ENCODE measurements at places on chromosomes 13 and 19. TPM values are rescaled to one million over a fixed set of nuclear protein-coding genes. Genes with fewer than 3 reads are reported as not detected.

GRCh38 chr13:26494571-26495195 lies 62.8 kb upstream of the WASF3 start:
- H3K4me1 ChIP-seq: peaks cover 1% of the 10 kb centered on the region
- no peak overlapping the region for H3K4me3 ChIP-seq
- DNase-seq: no peak
- no peaks in the 10 kb centered on the region for H3K36me3 ChIP-seq
- H3K27me3 ChIP-seq: peaks cover 4% of the 10 kb centered on the region

- no peak overlapping the region for H3K27ac ChIP-seq
- H3K36me3 ChIP-seq: peaks cover 8% of the 10 kb centered on the region
- DNase-seq: no peak
Measured at GRCh38 chr19:18672044-18672451, 11.4 kb upstream of the CRTC1 start.

- no peaks in the 10 kb centered on the region for H3K27me3 ChIP-seq
- no peak overlapping the region for H3K27ac ChIP-seq
- DNase-seq: no peak
- H3K4me3 ChIP-seq: no peak overlapping the region
- H3K4me1 ChIP-seq: no peaks in the 10 kb centered on the region
Measured at GRCh38 chr13:73158851-73159250, 100.0 kb downstream of the KLF5 start.

DNA sequence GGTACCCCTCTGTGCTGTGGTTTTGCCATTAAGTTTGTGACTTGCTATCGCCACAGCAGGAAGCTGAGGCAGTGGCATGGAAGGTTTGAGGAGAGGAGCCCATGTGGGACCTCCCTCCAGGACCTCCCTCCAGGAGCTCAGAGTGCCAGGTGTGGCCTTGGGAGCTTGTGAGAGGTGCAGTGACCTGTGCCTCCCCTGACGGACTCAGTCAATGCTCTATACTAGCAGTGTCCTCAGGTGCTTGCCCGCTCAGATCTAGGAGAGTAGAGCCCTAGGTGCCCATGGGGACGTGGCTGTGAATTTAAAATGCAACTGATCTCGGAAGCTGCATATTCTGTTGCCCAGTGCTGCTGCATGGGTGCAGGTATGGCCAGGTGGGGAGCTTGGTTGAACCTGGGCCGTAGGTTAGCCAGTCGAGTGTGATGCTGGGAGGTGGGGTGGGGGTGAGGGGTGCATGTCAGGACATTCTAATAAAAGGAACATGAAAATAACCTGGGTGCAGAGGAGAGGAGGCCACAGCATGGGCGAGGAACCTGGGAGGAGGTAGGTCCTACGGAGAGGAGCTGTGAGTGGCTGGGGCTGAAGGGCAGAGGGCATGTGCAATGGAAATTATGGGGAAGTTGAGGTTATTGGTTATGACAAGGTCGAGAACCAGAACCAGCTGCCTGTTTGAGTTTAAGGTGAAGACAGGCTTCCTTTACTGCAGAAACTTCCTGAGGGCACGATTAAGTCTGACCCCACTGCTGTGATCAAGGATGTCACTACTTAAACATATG lies 41.6 kb downstream of the TEX29 start:
- H3K4me1 ChIP-seq: no peaks in the 10 kb centered on the region
- no peaks in the 10 kb centered on the region for H3K36me3 ChIP-seq
- peak; percentile 46 for DNase-seq
- peaks cover 1% of the 10 kb centered on the region for H3K27me3 ChIP-seq

- peak overlapping the region; percentile 37 for H3K27ac ChIP-seq
- H3K27me3 ChIP-seq: no peaks in the 10 kb centered on the region
- H3K36me3 ChIP-seq: peaks cover 5% of the 10 kb centered on the region
- no peak for DNase-seq
Measured at GRCh38 chr19:8423817-8424223, 10.7 kb downstream of the MARCHF2 start.

DNA sequence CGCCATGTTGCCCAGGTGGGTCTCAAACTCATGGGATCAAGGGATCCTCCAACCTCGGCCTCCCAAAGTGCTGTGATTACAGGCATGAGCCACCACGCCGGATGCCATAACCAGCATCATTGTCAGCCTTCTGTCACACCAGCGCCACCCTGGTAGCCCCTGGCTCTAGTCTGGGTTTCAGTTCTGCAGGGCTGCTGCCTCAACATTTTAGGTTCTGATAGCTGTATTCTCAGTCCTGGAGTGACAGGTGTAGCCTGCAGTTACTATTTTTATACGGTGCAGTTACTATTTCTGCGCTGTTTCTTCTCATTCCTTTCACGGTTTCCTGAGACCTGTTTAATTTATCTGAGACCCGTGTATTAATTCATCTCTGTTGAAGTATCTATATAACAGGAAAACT lies 57.1 kb downstream of the TRPM4 start:
- no peaks in the 10 kb centered on the region for H3K36me3 ChIP-seq
- no peaks in the 10 kb centered on the region for H3K27me3 ChIP-seq
- peaks cover 5% of the 10 kb centered on the region for H3K4me1 ChIP-seq
- DNase-seq: no peak

DNA sequence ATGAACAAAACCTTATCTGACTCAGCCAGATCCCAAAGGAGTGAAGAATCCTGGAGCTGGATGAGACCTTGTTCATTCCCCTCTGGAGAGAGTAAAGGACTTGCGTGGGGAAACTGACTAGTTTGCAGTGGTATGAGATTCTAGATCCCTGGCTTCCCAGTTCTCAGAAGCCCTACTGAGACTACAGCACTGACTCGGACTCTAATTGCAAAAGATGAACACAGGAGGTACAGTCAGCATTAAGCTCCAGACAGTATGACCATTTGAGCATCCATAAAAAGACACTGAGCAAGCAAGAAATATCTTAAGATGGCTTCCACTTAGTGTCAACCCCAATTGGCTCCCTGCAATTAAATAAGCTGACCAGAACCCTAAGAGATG lies 6.8 kb downstream of the ZC3H4 start:
- no peaks in the 10 kb centered on the region for H3K27me3 ChIP-seq
- peaks cover 61% of the 10 kb centered on the region for H3K4me1 ChIP-seq
- peak overlapping the region; percentile 65 for H3K4me3 ChIP-seq

- no peaks in the 10 kb centered on the region for H3K4me1 ChIP-seq
- H3K27me3 ChIP-seq: no peaks in the 10 kb centered on the region
- DNase-seq: no peak
- no peak overlapping the region for H3K4me3 ChIP-seq
Measured at GRCh38 chr13:90032841-90033493, 1314.5 kb upstream of the MIR17HG start.

DNA sequence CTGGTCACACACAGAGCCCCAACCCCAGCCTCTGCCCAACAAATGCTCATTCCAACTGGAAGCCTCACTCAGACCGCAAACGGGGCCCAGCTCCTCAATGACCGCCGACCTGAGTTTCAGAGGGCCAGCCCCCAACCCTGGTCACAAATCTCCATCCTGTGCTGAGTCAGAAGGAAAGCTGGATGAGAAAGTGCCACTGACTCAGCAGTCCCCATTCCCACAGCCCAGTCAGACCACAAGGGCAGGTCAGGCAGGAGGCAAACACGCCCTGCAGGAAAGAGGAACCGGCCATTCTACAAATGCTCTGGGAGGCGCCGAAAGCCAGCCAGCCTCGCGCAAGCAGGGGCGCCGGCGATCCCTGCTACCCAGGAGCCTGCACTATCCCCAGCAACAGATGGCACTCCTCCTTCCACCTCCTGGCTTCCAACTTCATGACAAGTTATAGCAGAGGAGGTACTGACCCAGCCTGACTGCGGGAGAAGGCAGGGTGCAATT lies 14.1 kb upstream of the PRKD2 start:
- no peak for DNase-seq
- no peak overlapping the region for H3K4me3 ChIP-seq
- H3K27me3 ChIP-seq: no peaks in the 10 kb centered on the region
- peak overlapping the region; percentile 48 for H3K27ac ChIP-seq
- H3K4me1 ChIP-seq: peaks cover 20% of the 10 kb centered on the region
- H3K36me3 ChIP-seq: peaks cover 60% of the 10 kb centered on the region

- no peak overlapping the region for H3K27ac ChIP-seq
- no peaks in the 10 kb centered on the region for H3K36me3 ChIP-seq
- no peak for DNase-seq
- H3K4me3 ChIP-seq: no peak overlapping the region
- H3K27me3 ChIP-seq: no peaks in the 10 kb centered on the region
Measured at GRCh38 chr13:63731896-63732295, 2316.2 kb upstream of the PCDH20 start.

DNA sequence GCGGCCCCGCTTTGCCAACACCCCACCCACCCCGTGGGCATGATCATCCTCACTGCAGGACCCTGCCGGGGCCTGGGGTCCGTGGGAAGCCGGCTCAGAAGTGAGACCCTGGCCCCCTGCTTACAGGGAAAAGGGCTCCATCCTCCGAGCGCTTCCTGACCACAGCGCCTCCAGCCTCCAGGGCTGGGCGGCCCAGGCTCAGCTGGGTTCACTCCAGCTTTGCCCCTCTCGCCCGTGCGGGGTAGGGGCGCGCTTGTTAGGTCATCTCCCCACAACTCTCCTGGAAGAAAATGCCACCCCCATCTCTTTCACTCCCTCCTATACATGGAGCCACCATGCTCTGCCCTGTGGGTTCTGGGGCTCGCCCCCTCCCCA lies 6.6 kb upstream of the C1QTNF9B start:
- peaks cover 54% of the 10 kb centered on the region for H3K27me3 ChIP-seq
- H3K36me3 ChIP-seq: no peaks in the 10 kb centered on the region
- no peak for DNase-seq
- peaks cover 6% of the 10 kb centered on the region for H3K4me1 ChIP-seq
- no peak overlapping the region for H3K4me3 ChIP-seq
- no peak overlapping the region for H3K27ac ChIP-seq

DNA sequence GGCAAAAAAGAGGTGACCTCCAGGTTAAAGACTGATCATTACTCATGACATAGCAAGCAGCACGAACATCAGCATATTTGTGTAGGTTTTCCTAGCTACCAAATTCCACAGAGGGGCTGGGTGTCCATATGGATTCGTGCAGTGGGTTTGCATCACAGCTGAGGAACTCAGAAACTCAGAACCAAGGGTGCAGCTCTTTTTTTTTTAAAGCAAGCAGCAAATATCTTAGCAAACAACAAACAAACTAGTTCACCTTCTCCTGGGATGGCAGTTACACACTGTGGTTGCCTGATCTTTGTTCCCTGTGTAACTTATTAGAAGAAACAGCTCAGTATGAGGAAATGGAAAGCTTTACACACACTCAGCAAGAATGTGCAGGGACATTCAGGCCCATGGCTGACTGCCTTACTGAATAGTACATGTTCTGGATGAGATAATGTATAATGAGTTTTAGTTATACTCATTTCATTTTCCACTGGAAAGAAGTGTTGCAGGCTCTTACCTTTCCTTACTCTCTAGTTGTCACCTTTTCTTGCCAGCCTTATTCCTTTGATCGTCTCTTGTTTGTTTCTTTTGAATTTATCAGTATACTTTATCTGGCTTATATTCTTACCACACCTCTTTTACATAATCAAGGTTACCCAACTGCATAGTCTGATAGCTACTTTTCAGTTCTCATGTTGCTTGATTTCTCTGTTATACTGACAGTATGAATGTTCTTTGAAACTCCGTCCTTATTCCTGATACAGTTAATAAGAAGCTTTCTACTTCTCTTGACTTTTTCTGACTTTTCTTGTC lies 4.3 kb downstream of the NDFIP2 start:
- H3K27me3 ChIP-seq: peaks cover 3% of the 10 kb centered on the region
- peak; percentile 75 for DNase-seq
- H3K27ac ChIP-seq: peak overlapping the region; percentile 83
- peaks cover 73% of the 10 kb centered on the region for H3K36me3 ChIP-seq
- H3K4me1 ChIP-seq: peaks cover 71% of the 10 kb centered on the region

- no peaks in the 10 kb centered on the region for H3K27me3 ChIP-seq
- no peak overlapping the region for H3K27ac ChIP-seq
- H3K4me3 ChIP-seq: no peak overlapping the region
- peaks cover 35% of the 10 kb centered on the region for H3K36me3 ChIP-seq
Measured at GRCh38 chr13:27160657-27161295, 10.8 kb downstream of the USP12 start.

DNA sequence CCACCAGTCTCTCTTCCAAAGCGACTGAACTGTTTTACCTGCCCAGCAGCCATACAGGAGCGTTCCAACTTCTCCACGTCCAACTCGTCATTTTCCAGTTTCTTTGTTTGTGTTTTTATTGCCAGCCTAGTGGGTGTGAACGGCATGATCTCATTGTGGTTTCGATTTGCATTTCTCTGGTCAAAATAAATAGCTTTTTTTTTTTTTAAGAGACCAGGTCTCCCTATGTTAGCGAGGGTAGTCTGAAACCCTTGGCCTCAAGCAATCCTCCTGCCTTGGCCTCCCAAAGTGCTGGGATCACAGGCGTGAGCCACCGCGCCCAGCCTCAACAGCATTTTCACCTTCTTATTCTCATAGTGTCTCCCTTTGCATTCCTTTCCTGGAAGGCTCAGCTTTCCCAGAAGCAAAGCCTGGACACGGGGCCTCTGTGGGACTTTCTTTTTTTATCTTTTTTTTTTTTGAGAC lies 4.2 kb upstream of the JSRP1 start:
- peak overlapping the region; percentile 22 for H3K27ac ChIP-seq
- H3K36me3 ChIP-seq: no peaks in the 10 kb centered on the region
- DNase-seq: no peak
- peaks cover 23% of the 10 kb centered on the region for H3K4me1 ChIP-seq

DNA sequence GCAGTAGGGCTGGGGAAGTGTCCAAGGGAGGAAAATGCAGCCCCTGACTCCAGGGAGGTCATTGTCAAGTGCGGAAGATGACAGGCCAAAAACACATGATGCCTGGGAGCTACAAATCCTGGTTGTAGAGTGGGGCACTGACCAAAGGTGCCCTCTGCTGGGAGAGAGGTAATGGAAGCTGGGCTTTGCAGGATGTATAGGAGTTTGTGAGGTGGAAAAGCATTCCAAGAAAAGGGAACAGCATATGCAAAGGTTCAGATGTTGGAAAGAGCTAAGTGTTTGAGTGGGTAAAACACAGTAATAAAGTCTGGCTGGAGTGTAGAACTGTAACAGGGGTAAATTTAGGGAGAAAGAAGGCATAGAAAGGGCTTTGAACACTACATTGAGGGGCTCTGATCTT lies 46.9 kb upstream of the PTPRS start:
- H3K36me3 ChIP-seq: peaks cover 3% of the 10 kb centered on the region
- H3K27ac ChIP-seq: no peak overlapping the region
- DNase-seq: no peak
- H3K27me3 ChIP-seq: no peaks in the 10 kb centered on the region
- H3K4me3 ChIP-seq: no peak overlapping the region

- H3K27ac ChIP-seq: peak overlapping the region; percentile 10
- peaks cover 9% of the 10 kb centered on the region for H3K36me3 ChIP-seq
- peak overlapping the region; percentile 44 for H3K4me3 ChIP-seq
- H3K27me3 ChIP-seq: no peaks in the 10 kb centered on the region
- DNase-seq: no peak
- H3K4me1 ChIP-seq: peaks cover 47% of the 10 kb centered on the region
Measured at GRCh38 chr13:46668931-46669525, 116.1 kb downstream of the LRCH1 start.

The RFPL4A gene
- not detected for total RNA-seq

The CAB39L gene
- total RNA-seq: 6.8 TPM

The TPTE2 gene
- not detected for total RNA-seq

The URAD gene
- not detected for total RNA-seq

The TMEM86B gene
- 6.8 TPM for total RNA-seq

The PSG7 gene
- not detected for total RNA-seq

The CLEC11A gene
- total RNA-seq: 1.3 TPM

The OR4F17 gene
- total RNA-seq: not detected

The CYP2F1 gene
- not detected for total RNA-seq

The TGFBR3L gene
- total RNA-seq: 5.3 TPM

The MAG gene
- total RNA-seq: not detected

Measured in activated CD4-positive, alpha-beta T cell treated with anti-CD3 and anti-CD28 coated beads, Interleukin-2, amount 10 ng/mL, durations not matched to agents 24 days and 14 days (primary cell).